ENCODE measurements at places on chromosomes 5 and 9.

GRCh38 chr5:127621601-127622325, 27.1 kb upstream of the CTXN3 start:
- no peak for DNase-seq

- DNase-seq: no peak
These were observed 22.2 kb upstream of the MYOT start for GRCh38 chr5:137845472-137845871.

GRCh38 chr9:112168197-112168596, 6.9 kb downstream of the SUSD1 start:
- DNase-seq: no peak

DNA sequence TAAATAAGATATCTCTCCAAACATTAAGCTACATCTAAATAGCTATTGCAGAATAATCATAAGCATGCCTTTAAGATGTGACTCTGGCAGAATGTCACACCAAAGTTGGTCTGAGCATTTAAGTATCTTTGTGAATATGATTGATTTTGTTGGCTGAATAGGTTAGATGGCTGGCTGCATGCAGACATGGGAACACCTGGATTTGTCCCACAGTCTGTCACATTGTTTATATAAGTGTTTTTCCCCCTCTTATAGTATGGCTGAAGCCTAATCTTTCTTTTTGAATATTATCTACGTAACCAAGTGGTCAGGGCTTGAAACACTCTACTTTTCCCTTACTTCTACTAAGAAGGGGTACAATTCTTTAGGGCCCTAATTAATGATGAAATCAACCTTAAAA, 36.2 kb downstream of the PCSK1 start:
- DNase-seq: no peak

GRCh38 chr9:114000063-114000454, 78.0 kb downstream of the AMBP start:
- no peak for DNase-seq

- no peak for DNase-seq
These were observed 222.2 kb upstream of the TMEM161B start for GRCh38 chr5:88490874-88491273.

- DNase-seq: no peak
These were observed 92.2 kb downstream of the CDC42SE2 start for GRCh38 chr5:131355971-131356528.

DNA sequence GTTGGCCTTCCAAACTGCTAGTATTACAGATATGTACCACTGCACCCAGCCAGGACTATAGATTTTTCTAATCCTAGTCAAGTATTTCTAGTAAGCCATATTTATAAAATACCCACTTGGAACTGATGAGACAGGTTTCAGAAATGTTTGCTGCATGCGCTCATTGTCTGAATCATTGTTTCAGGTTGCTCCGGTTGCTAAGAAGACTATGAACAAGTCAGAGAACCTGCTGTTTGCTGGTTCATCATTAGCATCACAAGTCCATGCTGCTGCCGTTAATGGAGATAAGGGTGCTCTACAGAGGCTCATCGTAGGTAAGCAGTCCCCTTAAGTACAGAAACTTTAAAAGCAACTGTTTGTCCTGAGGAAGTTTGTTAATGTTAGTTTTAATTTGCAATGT, 5.3 kb downstream of the INVS start:
- DNase-seq: no peak

DNA sequence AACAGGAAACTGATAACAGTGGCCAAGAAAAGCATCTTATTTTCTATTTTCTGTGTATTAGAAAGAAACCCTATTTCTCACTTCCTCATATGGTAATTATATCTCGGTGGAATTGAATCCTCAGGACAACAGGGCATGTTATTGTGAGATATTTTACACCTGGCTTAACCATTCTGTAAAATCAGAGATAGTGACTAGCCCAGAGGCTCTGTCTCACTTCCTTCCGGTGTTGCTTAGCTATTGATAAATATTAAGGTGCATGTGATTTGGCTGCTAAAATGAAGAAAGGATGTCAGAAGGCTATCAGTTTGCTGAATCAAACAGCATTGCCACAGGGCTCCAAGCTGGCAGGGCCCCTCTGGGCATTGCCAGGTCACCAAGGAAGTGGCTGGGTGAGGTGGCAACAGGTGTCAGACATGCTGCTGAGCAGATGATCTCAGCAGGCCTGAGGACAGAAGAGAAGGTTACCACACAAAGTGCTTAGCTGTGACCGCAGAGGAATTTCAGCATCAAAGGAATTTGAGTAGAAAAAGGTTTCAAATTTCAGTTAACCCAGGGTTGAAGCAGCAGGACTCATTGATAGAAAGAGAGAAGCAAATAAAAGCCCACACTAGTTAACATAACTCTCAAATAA, 330.7 kb downstream of the PDE4D start:
- DNase-seq: no peak

DNA sequence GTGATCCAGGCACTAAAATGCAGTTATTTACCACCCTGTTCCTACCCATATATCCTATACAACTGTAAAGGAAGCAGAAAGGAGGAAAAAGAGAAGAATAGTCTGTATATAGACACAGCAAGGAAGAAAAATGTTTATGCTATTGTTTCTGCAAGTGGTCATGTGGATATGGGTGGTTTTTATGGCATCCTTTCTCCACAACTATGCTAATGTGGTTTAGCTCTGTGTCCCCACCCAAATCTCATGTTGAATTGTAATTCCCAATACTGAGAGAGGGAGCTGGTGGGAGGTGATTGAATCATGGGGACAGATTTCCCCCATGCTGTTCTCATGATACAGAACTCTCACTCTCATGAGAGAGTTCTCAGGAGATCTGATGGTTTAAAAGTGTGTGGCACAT, 439.8 kb downstream of the ZSWIM6 start:
- DNase-seq: no peak

GRCh38 chr5:132456987-132457361, 33.6 kb downstream of the IRF1 start:
- DNase-seq: no peak

DNA sequence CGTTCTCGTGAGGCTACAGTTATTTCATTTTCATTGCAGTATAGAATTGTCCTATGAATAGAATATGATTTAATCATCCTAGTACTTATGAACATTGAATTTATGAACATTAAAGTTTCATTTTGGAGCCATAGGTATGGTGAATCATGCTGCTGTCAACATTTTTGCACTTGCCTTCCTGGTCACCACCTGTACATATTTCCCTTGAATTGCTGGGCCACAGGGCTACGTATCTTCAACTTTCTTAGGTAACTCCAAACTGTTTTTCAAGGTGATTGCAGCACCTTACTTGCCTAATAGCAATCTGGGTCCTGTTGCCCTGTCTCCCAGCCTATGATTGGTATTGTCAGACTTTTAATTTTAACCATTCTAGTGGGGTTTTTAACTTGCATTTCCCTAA, 6.5 kb upstream of the RNF145 start:
- no peak for DNase-seq

DNA sequence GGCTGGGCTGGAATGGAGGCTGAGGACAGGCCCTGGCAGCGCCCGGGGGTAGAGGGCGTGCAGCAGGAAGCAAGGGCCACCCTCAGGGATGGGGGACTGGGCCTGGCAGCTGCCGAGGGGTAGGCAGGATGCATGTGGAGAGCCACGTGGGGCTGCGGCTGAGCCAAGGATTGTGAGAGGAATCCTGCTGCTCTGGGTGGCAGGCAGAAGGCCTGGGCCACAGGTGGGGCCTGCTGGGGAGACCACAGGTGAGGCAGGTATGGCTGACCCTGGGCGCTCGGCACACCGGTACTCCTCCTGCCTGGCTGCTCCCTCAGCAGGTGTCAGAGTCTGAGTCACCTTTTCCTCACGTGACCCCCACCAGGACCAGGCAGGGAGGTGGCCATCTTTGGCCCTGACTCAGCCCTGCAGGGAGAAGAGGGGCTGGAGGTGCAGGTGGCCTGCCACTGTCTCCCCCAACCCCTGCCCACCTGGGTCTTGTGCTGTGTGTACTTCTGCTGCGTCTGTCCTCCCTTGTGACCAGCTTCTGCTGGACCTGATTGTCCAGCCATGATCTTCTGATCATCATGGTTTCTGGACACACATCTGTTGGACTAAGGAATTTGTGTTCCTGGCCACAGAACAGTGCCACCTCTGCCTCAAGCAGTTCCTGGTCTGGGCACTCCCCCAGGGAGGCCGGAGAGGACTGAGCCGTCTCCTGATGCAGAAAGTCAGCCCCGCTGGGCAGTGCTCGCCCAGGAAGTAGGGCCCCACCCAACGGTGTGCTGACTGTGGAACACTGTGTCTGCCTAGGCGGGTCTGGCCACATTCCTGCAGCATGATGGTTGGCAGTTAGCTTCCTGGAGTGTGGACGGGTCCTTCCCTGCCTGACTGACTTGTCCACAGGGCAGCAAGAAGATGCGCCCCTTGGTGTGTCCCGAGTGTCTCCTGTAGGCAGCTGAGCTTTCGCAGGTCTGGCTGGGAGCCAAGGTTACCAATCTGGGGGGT, 6.4 kb downstream of the ARRDC1 start:
- no peak for DNase-seq

DNA sequence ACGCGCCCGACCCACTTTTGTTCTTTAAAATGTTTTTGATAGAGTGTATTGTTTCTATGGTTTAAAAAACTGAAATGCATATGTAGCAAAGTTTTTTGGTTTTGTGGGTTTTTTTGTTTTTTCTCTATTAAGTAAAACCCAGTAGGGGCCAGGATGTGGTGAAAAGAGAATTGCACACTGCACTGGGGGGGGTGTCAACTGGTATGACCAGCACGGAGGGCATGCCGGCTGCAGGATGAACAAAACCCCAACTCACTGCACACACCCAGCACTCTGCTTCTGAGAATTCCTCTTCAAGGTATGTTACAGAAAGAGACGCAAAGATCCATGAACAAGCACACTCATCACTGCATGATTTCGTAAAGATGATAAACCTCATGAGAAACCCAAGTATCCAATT, 75.0 kb downstream of the STK10 start:
- peak; percentile 49 for DNase-seq

GRCh38 chr9:19816769-19817168, 27.9 kb upstream of the SLC24A2 start:
- DNase-seq: no peak

GRCh38 chr5:103366918-103367549, 108.5 kb downstream of the MACIR start:
- no peak for DNase-seq

DNA sequence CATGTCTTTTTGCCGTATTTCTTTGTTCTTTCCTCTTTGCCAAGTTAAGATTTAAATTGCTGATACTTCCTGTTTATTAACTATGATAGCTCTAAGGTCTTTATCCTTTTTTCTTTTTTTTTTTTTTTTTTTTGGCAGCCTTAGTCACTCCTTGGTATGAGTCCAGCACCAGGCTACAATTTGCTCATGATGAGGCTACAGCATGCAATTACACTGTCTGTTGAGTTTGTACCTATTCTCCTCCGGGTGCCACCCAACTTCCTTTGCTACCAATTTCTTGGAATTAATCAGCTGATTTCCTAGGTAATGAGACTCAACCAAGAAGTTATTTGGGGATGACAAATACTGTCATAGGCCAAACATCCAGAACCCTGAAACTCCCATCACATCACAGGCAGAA, 25.5 kb downstream of the ACTL7B start:
- no peak for DNase-seq

DNA sequence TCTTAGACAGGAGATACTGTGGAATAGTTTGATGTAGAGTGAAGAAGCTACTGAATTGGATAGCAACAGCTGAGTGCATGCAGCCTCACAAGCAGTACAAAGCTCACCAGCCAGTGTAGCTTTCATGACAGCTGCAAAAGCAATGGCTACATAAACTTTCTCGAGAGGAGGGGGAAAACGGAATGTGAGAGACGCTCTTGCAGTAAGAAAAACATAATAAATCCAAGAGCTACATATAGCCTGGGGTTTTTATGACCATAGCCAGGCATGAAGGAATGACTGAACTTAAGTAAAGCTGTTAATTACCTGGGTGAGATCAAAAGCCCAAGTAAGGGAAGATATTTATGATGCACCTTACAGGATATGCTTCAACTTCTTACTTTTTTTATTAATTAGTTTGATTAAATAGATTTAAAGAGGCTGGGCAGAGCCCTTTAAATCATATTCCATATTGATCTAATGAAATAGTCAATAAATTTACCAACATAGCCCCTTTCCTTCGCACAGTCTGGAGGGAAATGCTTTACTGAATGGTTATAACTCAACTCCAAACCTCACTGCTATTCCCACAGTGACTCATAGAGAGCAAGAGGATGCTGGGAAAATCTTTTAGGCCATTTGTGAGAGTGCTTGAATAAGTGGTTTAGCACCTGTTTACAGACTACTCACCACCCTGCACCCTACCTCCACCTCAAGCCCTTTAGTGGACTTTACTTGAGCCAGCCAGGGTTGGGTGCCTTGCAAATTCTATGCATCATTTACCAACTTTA, 407.2 kb upstream of the CLINT1 start:
- no peak for DNase-seq

DNA sequence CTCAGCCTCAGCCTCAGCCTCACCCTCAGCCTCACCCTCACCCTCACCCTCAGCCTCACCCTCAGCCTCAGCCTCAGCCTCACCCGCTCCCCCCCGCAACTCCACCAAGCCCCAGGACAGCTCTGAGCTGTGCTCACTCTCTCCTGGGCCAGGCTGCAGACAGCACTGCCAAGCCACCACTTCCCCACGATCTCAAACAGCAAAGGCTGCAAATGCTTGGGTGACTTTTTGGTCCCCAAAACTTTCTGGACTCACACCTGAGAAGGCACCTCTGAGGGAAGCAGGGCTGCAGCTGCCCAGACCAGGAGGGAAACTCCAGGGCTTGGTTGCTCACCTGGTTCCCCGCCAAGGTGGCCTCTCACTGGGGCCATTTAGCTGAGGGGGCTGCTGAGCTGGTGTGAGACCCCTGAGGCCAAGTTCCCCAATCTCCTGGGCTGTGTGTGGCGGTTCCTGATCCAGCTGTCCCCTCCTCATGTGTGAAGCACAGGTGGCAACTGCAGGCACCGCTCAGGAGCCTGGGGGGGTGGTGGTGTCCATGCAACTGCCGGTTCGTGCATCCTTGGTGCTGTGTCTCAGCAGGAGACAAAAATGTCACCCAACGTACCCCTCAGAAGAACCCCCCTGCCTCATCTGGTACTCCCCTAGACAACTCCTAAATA, 17.8 kb downstream of the MRPL36 start:
- no peak for DNase-seq

DNA sequence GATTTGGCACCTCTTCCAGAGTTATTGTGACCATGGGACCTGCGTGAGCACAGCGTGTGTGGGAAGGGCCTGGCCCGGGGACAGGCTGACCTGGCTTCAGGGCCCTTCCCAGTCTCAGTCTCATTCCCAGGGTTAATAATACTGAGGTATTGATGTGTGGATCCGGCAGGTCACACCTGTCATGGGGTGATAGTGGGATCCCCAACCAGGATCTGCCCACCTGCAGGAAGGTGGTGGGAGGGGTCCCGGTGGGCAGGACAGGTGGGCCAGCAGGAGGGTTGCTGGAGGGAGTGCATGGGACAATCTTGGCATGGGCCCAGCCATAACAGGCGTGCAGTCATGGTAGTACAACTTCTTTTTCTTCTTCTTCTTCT, 55.4 kb downstream of the COL15A1 start:
- DNase-seq: no peak
